ENCODE measurements at places on chromosomes 5 and 9.

DNA sequence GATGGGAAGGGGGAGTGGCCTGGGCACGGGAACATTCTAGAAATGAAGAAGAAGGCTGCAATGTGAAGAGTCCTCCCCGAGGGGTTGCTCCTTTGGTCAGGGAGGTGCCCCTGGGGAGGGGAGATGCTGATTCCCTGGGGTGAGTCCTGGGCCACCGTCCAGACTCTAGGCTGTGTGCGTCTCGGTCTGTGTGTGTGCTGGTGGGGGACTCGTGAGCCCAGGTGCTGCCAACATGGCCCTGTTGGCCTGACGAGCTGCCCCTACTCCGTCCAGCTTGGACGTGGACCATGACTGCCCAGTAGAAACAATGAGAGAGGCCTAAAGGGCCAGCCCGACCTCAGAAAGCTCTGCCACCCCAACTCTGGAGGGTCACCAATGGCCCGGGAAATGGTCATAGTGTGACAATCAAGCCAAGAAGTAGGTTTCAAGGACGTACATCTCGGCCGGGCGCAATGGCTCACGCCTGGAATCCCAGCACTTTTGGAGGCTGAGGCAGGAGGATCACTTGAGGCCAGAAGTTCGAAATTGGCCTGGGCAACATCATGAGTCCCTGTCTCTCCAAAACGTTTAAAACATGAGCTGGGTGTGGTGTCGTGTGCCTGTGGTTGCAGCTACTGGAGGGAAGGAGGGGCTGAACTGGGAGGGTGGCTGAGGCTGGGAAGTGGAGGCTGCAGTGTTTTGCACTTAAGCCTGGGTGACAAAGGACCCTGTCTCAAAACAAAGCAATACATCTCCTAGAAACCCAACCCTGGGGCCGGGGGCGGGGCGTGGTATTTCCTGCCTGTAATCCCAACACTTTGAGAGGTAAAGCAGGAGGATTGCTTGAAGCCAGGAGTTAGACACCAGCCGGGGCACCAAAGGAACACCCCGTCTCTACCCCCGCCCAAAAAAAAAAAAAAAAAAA, 17.0 kb downstream of the LHX3 start:
- DNase-seq, result no peak

DNA sequence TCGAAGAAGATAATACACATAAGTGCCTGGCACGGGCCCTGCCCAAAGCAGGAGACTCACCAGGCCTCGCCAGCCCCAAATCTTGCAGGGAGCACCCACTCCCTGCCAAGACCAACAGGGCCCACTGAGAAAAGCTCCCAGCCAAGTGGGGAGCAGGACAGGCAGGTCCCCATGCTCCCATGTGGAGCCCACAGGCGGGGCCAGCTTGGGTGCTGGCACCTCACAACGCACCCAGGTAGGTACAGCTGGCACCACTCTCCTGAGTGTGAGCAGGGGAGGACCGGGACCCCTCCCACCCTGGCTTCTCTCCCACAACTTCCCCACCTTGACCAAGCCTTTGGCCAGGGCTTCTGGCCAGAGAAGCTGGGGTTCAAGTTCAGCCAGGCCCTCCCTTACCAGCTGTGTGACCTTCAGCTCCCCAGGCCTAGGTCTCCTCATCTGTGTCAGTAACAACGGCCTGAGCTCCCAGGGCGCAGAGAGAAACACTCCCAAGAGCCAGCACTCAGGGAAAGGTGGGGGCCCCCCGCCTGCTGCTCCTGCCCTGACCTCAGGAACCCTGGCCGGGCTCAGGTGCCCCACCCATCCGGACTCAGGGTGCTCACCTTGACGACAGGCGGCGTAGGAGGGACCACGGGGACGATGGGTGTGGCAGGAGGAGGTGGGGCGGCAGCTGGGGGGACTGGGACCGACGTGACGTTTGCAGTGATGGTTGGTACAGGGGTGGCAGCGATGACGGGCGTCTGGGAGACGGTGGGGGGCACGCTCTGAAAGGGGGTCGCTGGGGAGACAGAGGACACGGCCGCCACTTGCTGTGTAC, 17.8 kb downstream of the BRD3 start:
- no peak for DNase-seq

DNA sequence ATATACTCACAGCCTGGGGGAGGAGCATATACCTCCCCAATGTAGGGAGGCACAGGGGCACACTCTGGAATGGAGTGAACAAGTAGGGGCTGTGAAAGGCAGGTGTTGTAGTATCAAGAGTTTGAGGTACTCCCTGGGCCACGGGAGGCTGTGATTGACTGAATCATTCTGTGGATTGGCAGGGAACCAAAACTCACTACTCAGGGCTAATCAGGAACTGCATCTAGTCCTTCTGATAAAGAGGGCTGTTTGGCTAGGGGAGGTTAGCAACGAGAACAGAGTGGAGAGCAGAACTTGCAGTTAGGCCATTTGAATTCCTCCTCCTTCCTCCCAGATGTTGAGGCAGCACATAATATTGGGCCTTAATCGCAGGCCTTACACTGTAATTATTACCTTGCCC, 369.2 kb upstream of the MPDZ start:
- no peak for DNase-seq

DNA sequence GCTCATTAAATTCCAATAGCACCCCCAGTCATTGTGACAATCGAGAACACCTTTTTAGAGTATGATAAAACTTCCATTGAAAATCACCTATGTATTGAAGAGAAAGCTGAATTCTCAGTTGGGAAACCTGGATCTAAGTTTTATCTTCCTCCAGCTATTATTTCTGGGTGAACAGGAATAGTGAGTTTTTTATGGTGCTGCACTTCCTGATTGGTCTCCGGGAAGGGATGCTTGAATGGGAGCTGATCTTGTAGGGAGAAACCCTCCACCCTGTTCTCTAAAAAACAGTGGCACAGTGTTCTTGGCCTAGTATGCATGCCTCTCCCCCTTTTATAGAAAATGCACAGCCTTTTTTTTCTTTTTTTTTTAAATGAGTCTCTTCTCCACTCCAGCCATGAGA, 112.2 kb downstream of the ACTBL2 start:
- DNase-seq, result no peak

GRCh38 chr9:130606887-130607600, 27.7 kb downstream of the FUBP3 start:
- no peak for DNase-seq

DNA sequence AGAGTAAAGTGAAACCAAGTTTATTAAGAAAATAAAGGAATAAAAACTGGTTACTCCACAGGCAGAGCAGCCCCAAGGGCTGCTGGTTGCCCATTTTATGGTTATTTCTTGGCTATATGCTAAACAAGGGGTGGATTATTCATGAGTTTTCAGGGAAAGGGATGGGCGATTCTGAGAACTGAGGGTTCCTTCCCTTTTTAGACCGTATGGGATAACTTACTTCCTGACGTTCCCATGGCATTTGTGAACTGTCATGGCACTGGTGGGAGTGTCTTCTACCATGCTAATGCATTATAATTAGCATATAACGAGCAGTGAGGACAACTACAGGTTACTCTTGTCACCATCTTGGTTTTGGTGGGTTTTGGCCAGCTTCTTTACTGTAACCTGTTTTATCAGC, 323.9 kb upstream of the PTGER4 start:
- DNase-seq, result no peak

- DNase-seq, result no peak
These were observed 51.9 kb upstream of the IFNK start for GRCh38 chr9:27472195-27472594.

- DNase-seq, result no peak
These were observed 280.4 kb downstream of the PBX3 start for GRCh38 chr9:126027566-126027965.

DNA sequence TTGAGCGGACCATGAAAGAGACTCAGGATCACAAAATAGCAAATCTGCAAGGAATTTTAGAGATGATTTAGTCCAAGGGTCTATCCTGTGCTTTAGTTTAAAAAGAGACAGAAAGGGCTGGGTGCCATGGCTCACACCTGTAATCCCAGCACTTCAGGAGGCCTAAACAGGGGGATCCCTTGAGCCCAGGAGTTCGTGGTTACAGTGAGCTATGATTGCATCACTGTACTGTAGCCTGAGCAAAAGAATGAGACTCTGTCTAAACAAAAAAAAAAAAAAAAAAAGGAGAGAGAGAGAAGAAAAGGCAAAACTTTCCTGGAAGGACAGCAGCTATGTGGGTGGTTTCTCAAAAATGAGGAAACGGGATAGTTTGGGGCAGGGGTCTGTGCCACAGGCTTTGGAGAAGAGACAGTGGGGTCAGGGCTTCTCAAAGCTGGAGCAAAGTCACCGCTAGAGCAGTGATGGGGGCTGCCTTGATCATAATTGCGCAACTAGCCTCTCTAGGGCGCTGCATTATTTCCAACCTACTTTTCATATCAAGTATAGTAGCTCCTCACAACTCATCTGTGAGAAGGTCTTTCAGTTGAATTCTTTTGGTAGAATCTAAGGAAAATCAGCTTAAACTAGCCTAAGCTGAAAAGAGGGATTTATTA, 8.5 kb upstream of the ANKH start:
- DNase-seq, result no peak

DNA sequence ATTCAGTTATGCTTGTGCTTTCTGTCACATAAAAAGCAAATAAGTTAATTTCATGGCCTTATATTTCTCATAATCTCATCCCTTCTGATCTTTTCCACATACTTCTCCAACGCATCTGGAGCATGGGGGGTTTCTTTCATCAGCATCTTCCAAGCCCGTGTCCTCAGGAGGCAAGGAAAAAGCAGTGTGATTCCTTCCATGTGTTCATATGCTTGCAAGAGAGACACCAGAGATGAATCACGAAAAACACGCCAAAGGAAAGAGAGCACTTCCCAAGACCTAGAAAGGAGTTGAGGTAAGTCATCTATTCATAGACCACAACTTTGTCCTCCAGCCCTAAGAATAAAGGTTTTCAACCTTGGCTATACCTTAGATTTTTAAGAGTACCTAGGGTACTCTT, 26.0 kb upstream of the SVEP1 start:
- no peak for DNase-seq

GRCh38 chr5:150401076-150401375, 11.7 kb downstream of the CD74 start:
- DNase-seq, result no peak

DNA sequence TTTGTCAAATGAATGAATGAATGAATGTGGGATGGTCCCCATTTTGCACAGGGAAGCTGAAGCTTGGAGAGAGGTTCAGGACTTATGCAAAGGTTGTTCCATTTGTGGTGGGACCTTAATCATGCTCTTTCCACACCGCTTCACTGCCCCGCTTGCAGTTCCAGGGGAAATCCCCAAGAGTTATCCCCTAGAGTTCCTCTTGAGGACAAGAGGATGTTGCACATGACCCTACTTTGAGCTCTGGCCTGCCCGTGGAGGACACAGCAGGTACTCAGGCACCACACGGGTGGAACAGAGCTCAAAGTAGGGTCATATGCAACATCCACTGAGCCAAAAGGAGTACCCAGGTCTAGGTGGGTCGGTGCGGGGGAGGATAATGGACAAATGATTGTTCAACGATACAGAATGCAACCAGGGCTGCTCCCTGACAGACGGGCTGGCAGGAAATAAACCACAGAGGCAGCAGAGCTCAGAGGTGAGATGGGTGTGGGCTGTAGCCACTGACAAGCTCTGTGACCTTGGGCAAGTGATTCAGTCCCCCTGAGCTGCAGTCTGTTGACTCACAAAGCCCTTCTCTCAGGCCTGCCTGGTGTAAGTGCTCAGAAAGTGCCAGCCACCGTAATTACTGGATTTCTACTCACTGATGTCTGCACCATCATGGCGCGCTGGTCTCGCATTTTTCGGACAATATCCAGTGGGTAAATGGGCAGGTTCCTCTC, 60.3 kb upstream of the EPB41L4B start:
- no peak for DNase-seq

DNA sequence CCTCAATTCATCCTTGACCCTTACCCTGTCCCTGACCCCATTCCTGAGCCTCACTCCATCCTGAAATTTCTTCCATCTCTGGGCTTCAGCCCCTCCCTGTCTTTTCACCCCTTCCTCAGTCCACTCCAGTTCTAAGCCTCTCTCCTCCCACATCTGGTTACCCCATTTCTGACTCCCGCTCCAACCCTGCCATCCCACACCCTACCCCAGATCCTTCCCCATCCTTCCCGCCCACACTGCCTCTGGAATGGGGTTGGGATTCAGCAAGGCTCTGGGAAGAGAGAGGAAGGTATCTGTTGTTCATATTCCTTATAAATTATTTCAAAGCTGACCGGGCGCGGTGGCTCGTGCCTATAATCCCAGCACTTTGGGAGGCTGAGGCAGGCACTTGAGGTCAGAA, 29.9 kb upstream of the MVB12B start:
- no peak for DNase-seq

DNA sequence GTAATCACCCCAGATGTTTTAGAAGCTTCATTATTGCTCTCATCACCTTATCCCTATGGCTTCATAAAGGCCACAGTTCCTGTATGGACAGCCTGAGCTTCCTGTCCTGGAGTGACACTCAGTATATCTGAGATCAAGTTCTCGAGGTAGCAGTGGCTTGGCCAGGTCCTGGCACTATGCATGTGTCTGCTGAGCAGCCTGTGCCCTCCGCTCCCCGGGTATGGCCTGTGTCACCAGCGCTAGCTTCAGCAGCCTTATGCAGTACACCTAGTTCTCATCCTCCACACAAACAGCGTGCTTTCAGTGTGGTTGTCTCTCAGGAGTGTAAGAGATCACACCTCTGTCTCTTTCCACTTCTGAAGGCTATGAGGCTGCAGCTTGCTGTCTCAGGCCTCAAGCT, 514.7 kb downstream of the DIRAS2 start:
- no peak for DNase-seq

DNA sequence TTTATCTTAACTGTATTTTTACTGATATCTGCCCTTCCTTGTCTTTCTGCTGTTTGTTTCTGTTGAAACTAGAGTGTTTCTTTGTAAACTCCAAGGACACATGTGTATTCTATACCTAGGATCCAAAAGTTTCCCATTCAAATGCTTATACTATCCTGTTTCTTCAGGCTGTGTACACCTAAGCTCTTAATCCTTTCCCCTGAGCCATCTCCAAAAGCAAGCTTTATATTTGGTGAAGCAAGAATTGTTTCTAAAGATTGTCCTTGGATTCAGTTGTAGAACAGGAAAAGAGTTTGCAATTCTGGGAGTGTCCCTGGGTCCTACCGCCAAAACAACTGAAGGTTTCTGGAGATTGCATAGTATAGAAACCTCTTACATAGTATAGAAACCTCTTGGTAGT, 65.9 kb downstream of the CWC27 start:
- DNase-seq, result no peak

- no peak for DNase-seq
These were observed 639 bp downstream of the PCDH1 start for GRCh38 chr5:141877356-141878185.

DNA sequence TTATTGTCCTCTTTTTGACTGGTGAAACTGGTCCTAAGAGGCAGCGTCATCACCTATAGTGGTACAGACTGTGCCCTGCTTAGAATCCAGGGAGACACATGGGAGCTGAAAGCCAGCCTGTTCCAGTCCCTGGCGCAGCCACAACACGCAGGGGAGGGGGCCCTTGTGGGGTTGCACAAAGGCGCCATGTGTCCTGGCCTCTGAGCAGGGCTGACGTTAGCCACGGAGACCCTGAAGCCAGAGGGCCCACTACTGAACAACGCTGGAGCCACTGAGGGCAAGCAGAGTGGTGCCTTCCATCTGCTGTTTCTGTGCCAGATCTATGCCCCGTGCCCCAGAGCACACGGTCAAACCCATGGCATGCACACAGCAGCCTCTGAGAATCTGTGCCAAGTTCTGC, 147.3 kb downstream of the ACTL7B start:
- no peak for DNase-seq

- DNase-seq, result no peak
These were observed 13.1 kb upstream of the STXBP1 start for GRCh38 chr9:127598839-127599549.

All from NCI-H1436 treated with DMSO at 0.1 percent for 48 hours (cell line).